Erythroblast (primary cell): ENCODE measurements at places on chromosomes 13 and 19.
A peak's percentile ranks its signal among the peaks of the same experiment; 100 is the strongest.

DNA sequence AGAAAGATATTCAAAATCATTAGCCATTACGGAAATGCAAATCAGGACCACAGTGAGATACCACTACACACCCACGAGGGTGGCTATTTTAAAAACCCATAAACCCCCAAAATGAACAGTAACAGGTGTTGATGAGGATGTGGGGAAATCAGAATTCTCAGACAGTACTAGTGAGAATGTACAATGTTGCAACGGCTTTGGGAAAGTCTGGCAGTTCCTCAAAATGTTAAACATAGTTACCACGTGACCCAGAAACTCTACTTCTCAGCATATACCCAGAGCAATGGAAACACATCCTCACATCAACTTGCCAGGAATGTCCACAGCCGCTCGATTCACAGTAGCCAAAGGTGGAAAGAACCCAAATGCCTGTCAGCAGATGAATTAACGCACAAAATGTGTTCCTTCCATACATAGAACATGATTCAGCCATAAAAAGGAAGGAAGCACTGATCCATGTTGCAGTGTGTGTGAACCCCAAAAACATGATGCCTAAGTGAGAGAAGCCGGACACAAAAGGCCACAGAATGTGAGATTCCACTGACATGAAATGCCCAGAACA is 7.0 kb downstream of the PLVAP start:
- DNase-seq: no peak

GRCh38 chr13:66009241-66009640 is 1220.9 kb downstream of the PCDH9 start:
- no peak for DNase-seq

DNA sequence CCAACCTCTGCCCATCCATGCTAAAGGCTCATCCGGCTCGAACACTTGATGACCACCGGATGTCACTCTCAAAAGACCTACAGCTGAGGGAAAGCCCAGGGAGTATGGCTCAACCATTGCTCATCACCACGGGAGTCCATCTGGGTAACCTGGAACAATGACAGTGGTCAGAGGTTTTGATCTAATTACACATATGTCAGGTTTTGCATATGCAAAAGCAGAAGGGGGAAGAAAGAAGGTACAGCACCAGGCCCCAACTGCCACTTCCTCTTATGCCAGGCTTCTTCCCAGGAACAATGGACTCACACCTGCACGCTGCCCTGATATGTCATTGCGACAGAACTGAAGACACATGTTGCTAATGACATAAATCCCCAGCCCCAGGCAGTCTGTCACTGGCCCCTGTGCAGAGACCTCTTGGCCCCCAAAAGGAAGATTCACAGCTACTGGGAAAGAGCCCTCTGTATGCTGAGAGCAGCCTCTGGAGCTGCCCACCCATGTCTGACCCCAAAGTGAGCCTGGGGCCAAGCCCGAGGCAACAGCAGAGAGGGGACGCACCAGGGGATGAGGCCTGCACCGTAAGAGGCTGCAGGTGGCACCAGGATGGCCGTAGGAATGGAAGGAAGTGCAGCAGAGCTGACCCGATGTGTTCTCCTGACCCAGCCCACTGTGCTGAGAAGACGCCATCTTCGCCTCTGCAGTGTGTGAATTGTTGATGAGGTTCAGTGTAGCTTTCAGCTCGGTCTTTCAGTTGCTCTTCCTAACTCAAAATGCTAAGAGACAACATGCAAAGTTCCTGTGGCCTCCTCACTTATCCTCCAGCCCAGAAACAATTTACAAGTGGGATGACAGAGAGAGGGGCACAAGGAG is 26.3 kb downstream of the EPS15L1 start:
- no peak for DNase-seq

DNA sequence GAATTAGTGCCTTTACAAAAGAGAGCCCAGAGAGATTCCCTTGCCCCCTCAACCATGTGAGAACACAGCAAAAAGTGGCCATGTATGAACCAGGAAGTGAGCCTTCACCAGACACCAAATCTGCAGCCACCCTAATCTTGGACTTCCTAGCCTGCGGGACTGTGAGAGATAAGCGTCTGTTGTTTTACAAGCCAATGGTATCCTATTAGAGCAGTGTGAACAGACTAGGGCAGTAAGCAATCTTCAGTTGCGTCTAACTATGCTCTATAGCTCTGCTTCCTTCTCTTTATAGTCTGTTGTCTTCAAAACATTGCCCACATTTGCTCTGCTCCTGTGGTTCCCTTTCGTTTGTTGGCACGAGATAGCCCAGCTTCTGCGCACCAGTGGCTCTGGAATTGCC is 109.5 kb upstream of the FNDC3A start:
- DNase-seq: peak; percentile 53

DNA sequence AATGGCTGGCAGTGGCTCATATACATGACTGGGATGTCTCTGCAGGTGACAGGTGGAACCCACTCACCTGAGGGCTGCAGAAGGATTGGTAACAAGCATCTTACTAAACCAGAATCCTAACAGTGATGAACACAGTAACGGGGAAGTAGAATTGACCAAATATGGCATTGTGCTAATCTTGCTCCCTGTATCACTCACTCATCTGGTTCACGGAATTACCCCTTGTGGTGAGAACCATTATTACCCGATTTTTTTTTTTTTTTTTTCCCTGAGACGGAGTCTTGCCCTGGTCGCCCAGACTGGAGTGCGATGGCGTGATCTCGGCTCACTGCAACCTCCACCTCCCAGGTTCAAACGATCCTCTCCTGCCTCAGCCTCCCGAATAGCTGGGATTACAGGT is 69.5 kb downstream of the PTPRS start:
- no peak for DNase-seq

- no peak for DNase-seq
These were observed 352.9 kb downstream of the FOXO1 start for GRCh38 chr13:40313269-40314200.

GRCh38 chr19:53432088-53432661 is 391 bp downstream of the ZNF761 start:
- DNase-seq: peak; percentile 61

DNA sequence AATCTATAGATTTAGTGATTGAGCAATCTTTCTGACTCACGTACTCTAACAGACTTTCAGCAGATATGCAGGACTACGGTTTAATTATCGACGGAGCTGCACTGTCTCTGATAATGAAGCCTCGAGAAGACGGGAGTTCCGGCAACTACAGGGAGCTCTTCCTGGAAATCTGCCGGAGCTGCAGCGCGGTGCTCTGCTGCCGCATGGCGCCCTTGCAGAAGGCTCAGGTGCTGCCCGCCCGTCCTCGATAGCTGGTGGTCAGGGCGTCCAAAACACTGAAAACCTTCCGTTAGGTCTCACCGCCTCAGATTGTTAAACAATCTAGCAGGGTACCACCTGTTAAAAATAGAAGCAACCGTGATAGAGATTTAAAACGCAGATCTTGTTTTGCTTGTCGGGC is 113.2 kb upstream of the MCF2L start:
- no peak for DNase-seq

DNA sequence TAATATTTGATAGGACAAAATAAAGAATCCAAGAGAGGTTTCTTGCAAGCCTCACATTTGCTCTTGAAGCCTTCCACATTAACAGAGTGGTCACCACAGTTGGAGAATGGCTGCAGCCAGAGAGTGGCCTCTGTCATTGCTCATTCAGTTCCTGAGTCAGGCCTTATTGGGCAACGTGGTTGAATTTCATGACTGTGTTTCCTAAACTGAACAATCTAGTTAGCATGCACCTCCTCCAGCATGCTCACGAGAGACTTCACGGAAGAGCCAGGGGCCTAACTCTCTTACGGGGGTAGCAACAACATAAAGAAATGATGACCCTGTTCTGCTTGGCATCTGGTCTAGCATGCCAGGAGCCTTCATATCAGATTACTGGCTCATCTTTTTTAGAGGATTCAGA is 9.6 kb upstream of the UBL3 start:
- no peak for DNase-seq

GRCh38 chr13:65784088-65784816 is 1445.9 kb downstream of the PCDH9 start:
- no peak for DNase-seq

GRCh38 chr13:100610391-100611347 is 22.1 kb upstream of the GGACT start:
- DNase-seq: no peak

DNA sequence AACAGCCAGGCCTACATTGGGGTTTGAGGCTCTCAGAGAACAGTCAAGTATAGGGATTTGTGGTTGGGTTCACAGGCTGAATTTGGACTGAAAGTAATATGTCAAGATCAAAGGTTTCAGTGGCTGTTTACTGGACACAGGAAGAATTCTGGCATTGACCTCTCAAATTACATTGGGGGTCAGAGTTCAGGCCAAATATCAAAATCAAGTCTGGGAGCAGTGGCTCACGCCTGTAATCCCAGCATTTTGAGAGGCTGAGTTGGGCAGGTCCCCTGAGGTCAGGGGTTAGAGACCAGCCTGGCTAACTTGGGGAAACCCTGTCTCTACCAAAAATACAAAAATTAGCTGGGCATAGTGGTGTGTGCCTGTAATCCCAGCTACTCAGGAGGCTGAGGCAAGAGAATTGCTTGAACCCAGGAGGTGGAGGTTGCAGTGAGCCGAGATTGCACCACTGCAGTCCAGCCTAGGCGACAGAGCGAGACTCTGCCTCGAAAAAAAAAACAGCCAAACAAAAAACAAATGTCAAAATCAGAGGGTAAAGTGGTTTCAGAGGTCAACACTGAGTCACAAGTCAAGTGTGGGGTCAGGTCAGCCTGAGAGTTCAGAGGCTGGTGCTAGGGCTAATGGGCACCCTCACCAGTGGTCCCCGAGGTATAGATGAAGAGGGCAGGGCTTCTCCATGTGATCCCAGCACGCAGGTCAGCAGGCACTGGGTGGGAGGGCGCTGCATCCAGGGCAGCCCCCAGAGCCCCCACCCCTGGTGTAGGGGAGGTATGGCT is 1.5 kb downstream of the SLC27A5 start:
- no peak for DNase-seq

GRCh38 chr19:2194513-2195078 is 30.9 kb downstream of the DOT1L start:
- DNase-seq: no peak

DNA sequence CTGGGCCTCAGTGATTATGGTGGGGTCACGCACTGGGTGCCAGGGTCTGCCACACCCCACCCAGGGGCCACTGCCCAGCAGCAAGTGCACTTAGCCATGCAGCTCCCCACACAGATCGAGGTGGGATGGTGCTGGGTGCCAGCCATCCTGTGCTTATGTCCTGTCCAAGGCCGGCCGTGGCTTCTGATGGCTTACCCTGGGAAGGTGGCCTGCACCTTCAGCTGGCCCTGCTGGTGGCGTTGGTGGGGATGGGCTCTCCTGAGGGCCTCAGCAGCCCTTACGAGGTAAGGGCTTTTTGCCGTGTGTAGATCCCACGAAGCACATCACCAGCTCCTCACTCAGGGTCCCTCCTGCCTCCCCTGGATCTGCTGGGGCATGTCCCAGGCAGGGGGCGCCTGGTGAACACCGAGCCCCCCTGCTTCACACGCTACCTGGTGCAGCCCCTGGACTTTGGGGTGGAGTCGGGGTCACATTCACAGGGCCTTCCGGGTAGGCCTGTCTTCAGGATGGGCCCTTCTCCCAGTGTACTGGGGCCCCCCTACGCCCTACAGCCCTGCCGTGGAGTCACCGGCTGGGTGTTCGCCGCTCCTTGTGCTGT is 46.6 kb downstream of the CRTC1 start:
- DNase-seq: no peak

- no peak for DNase-seq
These were observed 5.0 kb upstream of the FDX2 start for GRCh38 chr19:10320602-10321416.

DNA sequence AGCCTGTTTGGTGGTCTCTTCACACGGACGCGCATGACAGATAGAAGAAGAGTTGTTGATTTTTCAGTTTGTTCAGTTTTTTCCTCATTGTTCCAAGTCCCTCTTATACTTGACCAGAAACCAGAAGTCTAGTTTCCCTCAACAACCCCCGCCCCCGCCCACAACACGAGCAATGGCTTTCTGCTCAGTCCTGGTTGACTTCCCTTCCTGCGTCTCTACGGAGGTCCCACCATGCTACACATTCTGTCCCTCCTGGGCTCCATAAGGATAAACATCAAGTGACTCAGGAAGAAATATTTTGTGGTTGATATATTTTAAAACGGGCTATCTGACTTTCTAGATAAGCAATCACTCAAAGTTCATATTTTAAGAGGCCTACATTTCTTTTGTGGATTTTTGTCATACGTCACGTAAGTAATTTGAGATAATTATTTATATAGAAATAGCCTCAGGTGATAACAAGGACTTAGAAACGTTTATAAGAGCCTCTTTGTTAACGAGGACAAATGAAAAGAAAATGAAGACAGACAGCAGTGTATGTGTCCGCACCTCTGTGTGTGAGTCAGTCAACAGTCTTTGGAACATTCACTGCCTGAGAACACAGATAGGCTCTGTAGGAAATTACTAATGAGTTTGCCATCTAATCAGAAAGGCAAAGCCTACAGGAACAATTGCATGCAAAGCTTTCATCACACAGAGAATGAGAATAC is 214.4 kb downstream of the RAP2A start:
- DNase-seq: no peak

DNA sequence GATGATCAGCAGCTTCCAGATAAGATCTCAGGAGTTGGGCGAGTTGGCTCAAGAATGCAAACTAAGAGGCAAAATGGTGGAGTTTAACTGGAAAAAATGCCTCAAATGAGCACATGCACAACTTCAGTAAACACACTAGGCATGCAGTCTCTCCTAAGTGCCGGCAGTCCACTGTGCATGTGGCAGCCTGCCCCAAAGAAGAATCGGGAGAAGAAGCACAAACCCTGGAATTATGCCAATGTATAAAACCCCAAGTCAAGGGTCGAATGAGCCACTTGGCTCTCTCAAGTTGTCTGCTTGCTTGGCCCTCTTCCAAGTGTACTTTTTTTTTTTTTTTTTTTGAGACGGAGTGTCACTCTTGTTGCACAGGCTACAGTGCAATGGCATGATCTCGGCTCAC is 53.3 kb upstream of the SLITRK1 start:
- no peak for DNase-seq
